ENCODE measurements at places on chromosomes 16 and 17.

DNA sequence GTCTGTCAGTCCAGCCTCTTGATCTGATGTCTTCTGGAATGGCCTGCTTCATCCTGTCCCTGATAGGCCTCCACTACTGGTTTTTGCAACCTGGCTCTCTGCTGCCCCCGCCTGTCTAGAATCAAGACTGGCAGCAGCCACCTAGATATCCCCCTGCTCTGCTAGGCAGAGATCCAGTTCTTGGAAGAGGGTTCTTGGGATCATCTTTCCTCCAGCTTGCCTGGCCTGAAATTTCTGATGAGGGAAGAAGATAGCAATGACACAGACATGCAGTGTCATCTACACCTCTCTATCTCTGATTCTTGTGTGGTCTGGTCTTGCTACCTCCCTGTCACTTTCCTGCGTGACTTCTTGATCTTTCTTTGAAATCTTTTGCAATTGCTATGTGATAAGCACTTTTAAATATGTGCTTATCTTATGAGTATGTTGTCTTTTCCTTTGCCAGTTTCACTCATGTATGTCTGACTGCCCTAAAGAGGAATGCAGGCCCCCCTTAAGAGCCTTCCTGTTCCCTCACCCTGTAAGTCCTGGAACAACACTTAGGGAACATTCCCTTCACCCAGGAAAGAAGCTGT, 20.3 kb upstream of the NFATC3 start:
- DNase-seq, result peak; percentile 23

GRCh38 chr17:72363089-72363610, 242.3 kb downstream of the SOX9 start:
- no peak for DNase-seq

DNA sequence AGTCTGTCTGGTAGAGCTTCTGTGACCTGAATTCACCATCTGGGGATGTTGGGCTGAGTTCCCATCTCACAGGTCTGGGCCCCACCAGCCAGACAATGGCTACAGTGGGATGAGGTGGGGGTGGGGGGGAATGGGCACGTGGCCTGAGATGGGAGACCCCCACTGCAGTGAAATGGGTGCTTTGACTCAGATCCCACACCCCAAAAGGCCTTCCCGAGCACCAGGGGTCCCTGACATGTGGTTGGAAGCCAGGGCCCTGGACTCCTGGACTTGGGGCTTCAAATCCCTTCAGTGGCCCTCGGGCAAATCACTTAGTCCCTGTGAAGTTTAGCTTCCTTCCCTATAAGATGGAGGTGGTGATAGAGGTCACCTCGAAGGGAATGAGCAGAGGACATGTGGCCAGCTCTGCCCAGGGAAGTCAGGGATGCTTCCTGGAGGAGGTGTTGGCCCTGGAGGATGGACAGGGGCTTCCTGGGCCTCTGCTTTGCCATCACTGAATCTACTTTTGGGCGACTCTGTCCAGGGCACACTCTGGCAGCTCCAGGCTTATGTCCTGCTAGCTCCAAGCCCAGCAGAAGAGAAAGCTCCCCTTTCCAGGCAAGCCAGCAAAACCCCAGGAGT, 218.1 kb downstream of the KATNIP start:
- DNase-seq, result no peak

- DNase-seq, result no peak
Observed at GRCh38 chr16:64253525-64253924, 868.3 kb downstream of the CDH11 start.

DNA sequence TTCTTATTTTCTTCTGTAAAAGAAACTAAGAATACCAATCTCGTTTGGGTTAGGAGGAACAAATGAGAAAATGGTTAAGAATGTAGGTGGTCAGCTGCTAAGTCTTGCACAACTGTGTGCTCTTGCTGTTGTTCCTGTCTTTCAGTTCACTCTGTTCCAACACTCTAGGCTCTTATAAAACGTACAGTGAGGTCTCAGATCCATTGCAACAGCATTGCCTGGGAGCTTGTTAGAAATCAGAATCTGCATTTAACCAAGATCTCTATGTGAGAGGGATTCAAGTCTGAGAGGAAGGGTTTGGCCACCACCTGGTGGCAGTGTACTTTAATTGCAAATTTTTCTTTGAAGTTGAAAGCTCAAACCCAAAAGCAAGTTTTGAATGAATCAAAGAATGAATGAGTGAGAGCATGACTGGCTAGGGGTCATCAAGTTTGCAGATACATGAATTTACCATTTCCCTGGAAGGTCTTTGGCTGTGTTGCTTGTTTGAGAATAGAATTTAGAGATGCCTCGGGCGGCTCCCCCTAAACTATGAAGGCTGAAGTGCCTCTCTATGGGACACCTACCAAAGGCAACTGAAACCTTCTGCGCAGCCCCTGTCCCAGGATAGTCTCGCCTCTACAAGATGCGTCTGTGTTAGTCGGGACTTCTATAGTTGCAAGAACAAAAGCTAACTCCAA, 2.5 kb downstream of the ALOX15B start:
- peak; percentile 29 for DNase-seq

- DNase-seq, result no peak
Observed at GRCh38 chr17:1736348-1737281, 6.1 kb upstream of the SERPINF2 start.

DNA sequence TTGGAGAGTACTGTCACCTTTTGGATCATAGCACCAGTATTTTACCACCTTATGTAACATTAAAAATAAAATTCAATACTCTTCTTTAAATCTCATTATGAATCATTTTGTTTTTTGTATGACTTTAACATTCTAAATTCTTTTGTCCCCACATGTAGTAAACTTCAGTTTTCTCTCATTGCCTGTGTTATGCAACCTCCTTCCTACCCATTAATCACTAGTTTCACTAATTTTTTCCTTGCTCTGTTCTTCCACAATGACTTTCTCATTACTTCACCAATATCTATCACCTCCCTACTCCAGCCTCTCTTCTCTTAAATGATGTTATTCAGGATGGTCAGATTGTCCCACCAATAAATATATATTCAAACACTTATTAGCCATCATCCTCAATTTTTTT, 68.7 kb downstream of the TTC19 start:
- DNase-seq, result no peak

DNA sequence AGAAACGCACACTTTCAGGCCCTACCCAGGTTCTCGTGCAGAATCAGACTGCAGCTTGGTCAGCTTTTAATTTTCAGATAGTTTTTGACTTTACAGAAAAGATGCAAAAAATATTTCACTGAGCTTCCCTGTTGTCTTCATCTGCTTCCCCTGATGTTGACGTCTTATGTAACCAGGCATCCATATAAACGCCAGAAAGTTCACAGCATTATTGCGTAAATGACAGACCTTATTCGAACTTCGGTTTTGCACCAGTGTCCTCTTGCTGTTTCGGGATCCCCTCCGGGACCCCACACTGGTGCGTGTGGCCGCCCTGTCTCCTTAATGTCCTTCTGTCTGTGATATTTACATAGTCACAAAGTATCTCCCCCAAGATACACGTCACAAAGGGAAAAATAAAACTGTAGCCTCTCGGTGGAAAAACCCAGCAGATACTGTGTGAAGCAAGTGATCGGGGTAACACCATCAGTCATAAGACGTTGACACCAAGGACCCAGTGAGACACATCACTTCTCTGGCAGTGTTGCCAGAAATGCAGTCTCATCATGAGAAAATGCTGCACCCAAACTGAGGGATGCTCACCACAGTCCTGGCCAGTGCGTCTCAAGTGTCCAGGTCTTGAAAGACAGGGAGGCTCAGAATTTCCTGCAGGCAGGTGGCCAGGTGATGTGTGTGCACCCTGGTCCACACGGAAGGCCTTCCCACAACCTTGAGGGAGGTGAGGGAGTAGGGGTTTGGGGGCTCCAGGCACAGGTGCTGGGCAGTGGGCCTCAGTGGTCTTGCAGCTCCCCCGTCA, 4.3 kb downstream of the BANP start:
- no peak for DNase-seq

DNA sequence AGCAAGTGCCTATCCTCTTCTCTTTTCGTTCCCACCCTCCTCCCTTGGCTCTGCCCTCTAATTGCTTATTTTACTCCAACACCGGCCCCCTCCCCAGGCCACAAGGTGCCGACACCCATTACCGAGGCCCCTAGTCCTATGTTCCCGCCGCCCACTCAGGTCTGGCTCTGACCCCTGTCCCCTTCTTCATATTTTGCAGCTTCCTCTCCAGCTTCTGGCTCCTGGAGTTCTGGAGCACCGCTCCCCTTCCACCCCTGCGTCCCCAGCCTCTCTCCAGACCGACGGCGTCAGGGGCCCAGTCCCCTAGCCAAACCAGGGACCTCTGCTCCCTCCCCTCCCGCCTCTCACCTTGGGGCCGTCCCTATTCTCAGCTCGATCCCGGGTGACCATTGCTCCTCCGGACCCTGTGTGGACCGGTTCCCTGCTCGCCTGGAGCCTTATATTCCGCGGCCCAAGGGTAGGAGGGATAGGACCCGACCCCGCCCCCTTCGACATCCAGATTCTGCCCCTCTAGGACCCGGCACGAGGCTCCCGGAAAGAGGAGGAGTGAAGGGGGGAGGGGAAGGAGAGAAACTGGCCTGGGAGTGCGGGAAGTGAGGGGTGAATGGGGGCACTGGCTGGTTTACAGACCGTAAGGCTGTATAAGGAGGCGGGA, at the start of gene HES7:
Gene HES7, minus strand, starts transcription at position 412 of the 655 bp plus-strand sequence. Its CDS starts 22 bp downstream, at position 390.
- no peak for DNase-seq

- no peak for DNase-seq
Observed at GRCh38 chr16:87709677-87710076, 56.1 kb downstream of the KLHDC4 start.

- DNase-seq, result peak; percentile 50
Observed at GRCh38 chr16:49181791-49182518, 99.7 kb downstream of the CBLN1 start.

DNA sequence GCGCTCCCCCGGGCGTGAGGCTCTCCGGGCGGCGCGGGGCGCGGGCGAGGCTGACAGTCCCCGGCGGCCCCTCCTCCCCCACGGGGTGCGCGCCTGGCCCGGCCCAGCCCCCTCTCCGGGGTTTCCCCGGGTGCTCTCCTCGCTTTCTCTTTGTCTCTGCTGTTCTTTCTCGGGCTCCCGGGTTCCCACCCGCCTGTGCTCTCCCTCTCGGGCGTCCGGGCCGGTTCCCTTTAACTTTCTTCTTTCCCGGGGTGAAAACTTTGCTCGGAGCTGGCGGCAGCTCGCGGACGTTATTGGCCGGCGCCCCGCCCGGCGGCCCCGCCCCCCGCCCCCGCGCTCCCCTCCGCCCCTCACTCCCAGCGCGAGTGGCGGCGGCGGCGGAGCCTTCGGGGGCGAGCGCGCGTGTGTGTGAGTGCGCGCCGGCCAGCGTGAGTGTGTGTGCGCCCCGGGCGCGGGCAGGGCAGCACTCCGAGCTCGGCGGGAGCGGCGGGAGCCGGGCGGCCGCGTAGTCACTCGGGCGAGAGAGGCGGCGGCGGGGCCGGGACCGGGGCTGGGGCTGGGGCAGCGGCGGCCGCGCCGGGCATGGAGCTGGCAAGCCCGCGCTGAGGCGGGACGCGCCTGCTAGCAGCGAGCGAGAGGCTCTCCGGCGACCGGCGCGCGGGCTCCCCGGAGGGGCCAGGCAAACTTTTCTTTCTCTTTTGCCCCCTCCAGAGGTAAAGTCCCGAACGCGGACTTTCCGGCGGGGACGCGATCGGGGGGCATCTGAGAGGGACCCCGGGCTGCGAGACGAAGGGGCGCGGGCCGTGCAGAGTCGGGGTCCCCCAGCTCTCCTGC, at the start of gene NTN1:
Gene NTN1, plus strand, starts transcription at position 353 of the 834 bp plus-strand sequence. CDS start 864 bp downstream, outside the sequence.
- no peak for DNase-seq

- peak; percentile 65 for DNase-seq
Observed at GRCh38 chr17:39151943-39152818, 744 bp upstream of the PLXDC1 start.

GRCh38 chr17:40089077-40089895, 11.1 kb downstream of the NR1D1 start:
- no peak for DNase-seq

GRCh38 chr16:11734025-11734652, 8.5 kb downstream of the TXNDC11 start:
- no peak for DNase-seq

- DNase-seq, result no peak
Observed at GRCh38 chr17:624341-624860, 90.2 kb downstream of the VPS53 start.

DNA sequence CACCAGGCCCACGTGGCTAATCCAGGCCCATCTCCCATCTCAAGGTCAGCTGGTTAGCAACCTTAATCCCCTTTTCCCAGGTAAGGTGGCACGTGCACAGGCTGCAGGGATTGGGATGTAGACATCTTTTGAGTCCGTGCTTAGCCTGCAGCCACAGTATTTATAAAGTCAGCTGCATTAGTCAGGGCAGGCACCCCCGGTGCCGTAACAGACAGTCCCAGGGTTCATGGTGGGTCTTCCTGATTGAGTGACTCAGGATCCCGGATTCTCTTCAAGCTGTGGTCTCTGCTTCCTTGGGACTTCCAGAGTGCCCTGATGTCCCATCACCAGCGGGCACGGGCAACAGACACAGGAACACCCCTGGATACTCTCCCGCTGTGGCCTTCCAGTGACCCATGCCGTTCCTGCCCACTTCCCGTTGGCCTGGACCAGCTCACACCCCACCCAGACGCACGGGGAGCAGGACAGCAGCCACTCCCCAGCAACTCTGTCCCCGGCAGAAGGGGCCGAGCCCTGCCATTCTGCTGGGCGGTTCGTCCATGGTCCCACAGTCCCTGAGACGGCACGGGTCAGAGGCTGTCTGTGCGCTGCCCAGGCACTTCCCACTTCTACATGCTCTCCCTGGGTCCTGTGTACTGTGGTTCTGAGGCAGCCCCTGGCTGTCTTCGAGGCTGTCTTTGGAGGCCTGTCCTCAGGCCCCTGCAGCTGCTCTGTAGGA, 248.6 kb upstream of the GSE1 start:
- DNase-seq, result no peak

DNA sequence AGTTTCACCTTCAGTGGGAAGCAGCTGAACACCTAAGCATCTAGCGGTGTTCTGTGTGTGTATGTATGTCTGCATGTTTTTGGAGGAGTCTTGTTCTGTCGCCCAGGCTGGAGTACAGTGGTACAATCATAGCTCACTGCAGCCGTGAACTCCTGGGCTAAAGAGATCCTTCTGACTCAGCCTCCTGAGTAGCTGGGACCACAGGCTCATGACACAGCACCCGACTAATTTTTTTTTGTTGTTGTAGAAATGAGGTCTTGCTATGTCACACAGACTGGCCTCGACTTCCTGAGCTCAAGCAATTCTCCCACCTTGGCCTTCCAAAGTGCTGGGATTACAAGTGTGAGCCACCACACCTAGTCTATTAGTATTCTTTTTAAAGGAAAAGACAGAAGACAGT, 30.2 kb upstream of the FAAP100 start:
- no peak for DNase-seq

DNA sequence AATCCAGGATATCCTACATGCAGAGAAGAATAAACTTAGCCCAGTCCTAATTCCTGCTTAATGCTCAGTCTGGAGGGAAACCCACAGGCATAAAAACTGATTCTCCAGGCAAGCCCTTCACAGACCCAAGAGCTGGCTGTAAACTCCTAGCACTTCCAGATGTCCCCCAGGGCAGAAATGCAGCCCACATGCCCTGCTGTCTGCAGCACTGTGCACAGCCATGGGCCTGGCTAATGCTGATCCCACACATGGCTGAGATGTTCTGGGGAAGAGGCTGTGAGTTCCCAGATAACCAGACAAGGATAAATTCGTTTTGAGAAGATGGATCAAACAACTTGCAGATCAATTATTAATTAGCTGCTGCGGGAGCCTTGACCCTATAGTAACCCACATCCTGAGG, 148.4 kb downstream of the AATF start:
- no peak for DNase-seq

GRCh38 chr16:2865651-2866050, 7.7 kb upstream of the PRSS22 start:
- no peak for DNase-seq

GRCh38 chr17:77608431-77608830, 350.1 kb upstream of the TNRC6C start:
- no peak for DNase-seq
